ENCODE measurements at places on chromosomes 16 and 17.

GRCh38 chr16:53915452-53916160 lies 211.7 kb downstream of the FTO start:
- no peak for DNase-seq

DNA sequence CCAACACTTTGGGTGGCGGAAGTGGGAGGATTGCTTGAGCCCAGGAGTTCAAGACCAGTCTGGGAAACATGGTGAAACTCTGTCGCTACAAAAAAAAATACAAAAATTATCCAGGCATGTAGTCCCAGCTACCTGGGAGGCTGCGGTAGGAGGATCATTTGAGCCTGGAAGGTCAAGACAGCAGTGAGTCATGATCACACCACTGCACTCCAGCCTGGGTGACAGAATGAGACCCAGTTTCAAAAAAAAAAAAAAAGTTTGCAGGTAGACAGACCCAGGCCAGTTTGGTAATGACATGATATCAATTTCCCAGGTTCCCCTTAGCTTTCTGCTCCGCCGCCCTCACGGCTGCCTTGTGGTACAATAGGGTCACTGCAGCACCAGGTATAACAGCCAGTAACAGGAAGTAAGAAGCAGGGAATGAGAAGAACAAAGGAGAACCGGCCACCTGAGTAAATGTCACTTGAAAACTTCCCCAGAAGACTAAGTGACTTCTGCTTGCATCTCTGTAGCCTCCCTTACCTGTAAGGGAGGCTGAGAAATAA lies 201.2 kb upstream of the HSBP1 start:
- no peak for DNase-seq

- no peak for DNase-seq
Measured at GRCh38 chr16:22663389-22664064, 150.4 kb upstream of the HS3ST2 start.

- DNase-seq, result no peak
Measured at GRCh38 chr16:21260870-21261791, 17.0 kb downstream of the CRYM start.

DNA sequence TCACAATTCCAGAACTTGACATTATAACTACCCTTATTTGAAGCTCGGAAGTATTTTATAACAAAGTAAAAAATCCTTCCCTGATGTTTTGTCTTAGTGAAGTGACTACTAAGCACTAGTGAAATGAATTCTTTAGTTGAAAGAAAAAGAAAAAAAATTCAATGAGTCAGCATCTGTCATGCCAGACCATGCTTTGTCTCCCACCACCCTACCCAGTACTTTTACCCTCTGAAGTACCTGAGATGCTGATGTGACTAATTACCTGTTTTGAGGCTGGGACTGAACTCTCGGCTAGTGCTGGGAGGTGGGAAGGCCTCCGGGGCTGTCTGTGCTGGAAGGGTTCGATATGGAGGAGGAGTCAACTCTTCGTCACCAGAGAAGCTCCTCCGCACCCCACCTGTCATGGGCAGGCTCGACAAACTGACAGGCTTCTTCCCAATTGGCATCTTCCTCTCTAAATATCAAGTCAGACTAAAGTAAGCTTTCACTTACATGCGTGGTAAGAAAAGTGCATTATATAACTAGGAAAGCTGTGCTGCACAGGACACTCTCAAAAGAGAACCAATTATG lies 19.6 kb downstream of the NME2 start:
- DNase-seq, result no peak

GRCh38 chr16:25013751-25014499 lies 1.2 kb downstream of the ARHGAP17 start:
- no peak for DNase-seq
